BE2C (cell line): ENCODE measurements at places on chromosomes 1 and 21.

DNA sequence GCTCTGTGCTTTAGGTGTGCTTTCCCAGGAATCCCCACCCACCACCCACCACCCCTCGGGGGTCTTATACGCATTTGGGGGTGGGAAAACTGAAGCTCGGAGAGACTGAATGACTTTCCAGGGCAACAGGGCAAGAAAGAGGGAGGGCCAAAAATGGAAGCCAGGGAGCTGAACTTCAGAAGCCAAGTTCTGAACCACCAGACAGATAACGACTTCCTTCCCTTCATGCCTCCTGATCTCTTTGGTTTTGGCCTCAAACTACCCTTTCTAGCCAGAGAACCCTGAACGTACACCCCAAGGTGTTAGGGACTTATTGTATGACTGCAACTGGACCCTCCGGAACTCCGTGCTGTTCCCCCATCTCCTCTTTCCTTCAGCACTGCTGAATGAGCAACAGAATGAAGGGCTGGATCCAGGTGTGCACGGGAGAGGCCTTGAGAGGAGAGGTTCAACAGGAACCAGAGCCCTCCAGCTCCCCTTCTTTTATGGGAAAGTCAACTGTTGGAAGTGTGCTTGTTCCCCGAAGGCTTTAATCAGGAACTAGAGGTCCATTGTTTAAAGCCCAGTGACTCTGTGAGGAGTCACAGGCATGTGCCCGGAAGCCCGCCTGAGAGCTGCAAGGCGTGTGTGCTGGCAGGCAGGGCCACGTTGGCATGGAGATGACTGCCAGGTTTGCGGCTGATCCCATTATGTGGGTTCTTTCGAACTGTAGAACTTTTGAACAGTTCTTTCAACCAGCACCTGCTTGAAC is 3.1 kb downstream of the BACE2 start:
- DNase-seq, result no peak

DNA sequence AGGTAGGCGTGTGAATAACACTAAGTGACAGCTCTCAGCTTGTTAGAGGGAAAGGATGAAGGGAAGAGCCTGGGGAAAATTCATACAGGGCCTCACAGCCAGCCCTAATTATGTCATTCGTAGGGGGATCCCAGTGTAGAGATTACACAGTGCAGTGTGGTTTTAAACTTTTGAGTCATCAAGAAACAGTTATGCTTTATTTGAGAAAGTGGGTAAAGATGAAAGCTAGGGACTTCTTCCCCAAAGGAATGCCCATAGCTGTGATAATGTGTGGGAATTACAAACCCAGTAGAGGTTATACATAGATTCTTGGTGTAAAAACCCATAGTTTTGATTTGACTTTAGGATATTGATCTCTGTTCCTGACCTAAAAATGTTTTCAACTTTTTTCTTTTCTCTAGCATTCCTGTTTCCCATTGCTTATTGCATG is 1.9 kb downstream of the TTF2 start:
- no peak for DNase-seq

- DNase-seq, result no peak
Observed at GRCh38 chr1:107963008-107963407, 2.0 kb downstream of the VAV3 start.

GRCh38 chr1:186865253-186865652 is 36.5 kb downstream of the PLA2G4A start:
- DNase-seq, result no peak

DNA sequence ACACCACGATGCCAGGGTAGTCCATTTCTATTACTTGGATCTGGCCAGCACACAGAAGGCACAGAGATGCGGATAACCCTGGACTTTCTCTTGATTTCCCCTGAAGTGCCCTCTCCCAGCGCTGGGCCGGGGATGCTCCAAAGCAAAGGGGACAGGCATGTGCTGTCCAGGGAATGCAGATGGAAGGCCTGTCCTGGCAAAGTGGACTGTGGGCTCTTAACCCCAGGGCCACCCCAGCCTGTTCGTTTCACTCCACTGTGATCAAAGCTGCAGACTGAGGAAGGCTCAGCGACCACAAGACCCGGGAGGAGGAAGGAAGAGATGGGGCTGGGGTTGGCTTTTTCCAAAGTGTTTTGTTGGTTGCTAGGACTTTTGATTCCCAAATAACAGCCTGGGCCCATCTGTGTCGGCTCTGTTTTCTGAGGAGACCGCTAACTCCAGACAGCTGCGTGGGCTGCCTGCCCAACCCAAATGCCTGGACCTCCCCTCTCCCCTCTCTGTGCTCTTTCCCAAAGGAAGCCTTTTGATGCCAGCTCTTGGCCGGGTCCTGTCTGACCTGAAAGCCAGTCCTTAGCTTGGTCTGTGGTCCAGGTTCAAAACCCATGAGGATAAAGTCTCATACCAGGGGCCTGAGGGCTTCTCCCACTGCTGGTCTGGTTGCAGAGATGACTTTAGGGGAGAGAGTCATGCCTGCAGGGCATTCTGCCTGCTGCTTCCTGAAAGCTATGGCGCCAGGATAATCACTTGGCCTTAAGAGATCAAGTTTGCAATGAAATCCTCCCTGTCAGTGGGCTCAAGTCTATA is 119.6 kb upstream of the CD34 start:
- no peak for DNase-seq

- DNase-seq, result no peak
Observed at GRCh38 chr21:35139382-35139715, 90.2 kb upstream of the RUNX1 start.

DNA sequence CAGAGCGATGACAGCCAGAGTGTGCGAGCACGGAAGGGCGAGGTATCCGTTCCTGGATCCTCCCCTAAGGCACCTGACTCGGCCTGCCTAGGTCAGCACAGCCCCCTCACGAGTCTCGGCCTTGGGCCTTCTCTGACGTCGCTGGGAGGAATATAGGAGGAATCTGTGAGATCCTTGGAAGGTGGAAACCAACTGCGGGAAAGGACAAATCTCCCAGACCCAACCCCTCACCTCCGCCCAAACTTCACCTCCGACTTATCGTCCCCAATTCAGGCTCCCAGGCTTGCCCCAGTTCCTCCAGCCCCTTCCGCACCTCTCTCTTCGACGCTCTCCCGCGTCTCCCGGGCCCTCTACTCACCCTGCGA is 494 bp downstream of the APH1A start:
- DNase-seq, result no peak

DNA sequence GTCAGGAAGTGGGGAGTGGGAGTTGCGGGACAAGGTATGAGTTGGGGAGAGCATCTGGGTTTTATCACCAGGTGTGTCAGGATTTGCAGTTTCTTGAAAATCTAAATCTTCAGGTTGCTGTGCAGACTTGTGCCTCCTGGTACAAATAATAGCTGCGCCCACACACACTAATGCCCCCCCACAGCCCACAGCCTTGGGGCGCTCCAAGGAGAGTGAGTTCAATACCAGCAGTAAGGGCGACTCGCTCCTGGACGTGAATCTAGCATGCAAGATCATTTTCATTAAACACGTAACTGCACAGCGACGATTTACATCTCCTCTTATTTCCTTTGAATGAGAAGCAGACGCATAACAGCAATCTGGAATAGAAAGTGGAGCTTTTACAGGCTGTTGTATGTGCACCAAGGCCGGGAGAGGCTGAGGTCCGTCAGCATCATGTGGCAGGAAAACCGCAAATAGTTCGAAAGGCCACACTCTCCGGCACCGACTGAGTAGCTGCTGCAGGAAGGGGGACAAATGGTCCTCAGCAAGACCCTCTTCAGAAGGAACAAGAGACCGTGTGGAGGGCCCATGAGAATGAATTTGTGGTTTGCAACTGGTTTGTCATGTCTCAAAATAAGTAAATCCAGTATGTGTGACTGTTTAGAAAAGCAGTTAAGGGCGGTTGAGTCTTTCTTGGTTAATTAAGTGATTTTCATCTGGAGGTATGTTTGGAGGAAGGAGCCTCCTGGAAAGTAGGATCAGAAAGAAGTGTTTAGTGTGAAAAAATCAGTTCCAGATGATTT is 439.5 kb downstream of the SMYD3 start:
- no peak for DNase-seq

- no peak for DNase-seq
Observed at GRCh38 chr21:29888437-29888836, 51.4 kb downstream of the GRIK1 start.

DNA sequence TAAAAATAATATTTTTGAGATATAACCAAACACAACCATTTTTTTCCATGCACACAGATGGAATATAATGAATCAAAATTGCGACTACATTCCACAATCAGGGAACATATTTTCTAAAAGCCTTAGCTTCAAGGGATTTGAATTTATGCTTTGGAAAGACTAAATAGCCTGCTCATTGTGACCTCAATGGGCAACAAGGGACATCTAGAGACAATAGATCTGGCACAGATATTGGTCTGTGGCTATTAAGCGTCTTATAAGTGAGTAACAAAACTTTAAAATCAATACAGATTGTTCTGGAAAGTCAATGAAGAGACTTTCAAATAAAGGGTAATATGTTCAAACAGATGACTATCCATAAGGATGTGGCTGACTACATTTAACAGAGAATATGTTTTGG is 660.6 kb upstream of the ADGRL4 start:
- DNase-seq, result no peak

- DNase-seq, result no peak
Observed at GRCh38 chr1:207288315-207288714, 33.2 kb upstream of the CD55 start.

DNA sequence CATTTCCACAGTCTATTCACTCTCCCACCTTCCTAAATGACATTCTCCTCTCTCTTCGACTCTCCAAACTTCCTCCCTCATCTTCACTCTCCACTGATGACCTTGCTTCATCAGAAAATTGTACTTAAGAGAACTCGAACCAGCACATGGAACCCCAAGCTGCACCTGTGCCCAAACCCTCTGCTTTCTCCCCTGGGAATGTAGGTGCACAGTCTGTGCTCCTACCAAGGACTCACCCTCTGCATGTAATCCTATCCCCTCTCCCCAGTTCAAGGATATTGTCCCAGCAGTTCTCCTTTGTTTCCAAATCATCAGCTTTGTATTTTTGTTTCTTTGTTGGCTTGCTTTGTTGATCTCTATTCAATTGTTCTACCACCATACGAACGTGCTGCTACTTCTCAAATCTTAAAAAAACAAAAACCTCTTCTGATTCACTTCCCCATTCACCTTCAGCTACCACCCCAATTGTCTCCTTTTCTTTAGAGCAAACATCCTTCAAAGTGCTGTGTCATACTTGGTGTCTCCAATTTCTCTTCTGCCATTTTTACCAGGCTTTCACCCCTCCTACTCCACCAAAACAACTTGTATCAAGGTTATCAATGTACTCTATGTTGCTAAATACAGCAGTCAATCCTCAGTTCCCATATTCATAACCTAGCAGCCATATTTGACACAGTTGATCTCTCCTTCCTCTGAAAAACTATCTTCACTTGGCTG is 26.8 kb downstream of the RAB3B start:
- no peak for DNase-seq

DNA sequence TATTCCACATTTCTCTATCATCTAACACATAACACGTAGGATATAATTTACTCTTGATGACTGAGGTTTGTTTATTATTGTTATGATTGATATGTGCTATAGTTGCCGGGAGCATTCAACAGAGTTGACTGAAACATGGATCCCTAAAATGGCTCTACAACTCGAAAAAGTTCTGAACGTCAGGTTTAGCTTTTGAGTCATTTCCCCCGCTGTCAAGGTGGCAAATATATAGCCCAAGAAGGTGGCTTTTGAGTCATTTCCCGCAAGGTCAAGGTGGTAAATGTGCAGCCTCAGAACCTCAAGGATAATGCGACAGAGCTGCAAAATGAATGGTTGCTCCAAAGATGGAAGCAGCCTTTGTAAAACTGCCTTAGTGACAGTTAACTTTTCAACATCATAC is 104.0 kb downstream of the NIBAN1 start:
- DNase-seq, result no peak

DNA sequence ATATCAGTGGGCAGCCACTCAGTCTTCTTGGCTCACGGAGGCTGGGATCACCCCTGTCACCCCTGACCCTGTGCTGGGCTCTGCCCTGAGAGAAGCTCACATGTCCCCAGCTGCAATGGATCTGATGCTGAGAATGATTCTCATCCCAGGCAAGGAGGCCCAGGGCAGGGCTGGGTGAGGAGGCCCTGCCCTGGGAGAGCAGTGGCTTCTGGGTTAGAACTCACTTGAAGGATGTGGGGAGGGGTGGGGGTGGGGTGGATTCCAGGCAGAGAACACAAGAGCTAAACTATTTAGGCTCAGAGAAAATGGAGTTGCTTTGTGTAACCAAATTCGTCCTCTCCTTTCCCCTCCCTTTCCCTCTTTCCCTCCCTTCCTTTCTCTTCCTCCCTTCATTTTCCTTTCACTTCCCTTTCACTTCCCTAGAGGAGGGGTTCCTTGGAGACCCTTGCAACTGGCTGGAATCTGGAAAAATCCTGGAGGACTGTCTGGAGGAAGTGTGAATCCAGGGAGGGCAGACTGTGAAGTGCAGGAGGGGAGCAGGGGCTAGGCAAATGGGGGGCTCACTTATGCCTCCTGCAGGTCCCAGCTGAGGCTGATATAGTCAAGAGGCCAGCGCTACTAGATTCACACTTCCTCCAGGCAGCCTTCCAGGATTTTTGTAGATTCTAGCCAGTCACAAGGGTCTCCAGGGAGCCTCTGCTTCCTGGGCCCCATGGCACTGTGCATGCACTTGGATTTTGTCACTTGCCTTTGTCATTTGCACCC is 47.0 kb downstream of the IGSF21 start:
- no peak for DNase-seq

- DNase-seq, result no peak
Observed at GRCh38 chr1:115073298-115074087, 15.8 kb downstream of the TSPAN2 start.

GRCh38 chr1:66226985-66227384 is 307.0 kb upstream of the SGIP1 start:
- DNase-seq, result no peak

GRCh38 chr1:177783051-177783450 is 186.8 kb downstream of the SEC16B start:
- no peak for DNase-seq

GRCh38 chr1:88799491-88799890 is 91.9 kb downstream of the GTF2B start:
- DNase-seq, result no peak

DNA sequence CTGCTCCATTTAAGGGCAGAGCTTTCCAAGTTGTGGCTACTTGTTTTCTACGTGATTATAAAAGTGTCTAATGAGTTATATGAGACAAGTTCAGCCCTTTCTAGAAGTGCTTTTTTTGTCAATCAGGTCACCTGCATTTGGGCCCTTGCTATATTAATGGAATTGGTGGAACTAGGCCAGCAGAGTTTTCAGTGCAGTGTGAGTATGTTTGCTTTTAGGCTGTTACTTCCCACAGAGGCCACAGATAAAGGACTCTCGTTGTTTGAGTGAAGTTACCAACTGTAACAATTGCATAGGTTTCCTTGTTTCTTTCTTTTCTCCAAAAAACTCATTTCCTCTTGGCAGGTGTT is 10.9 kb downstream of the SMAP2 start:
- DNase-seq, result no peak

- DNase-seq, result no peak
Observed at GRCh38 chr1:19007491-19008441, 51.3 kb upstream of the IFFO2 start.
